ENCODE measurements at places on chromosomes 1 and 21. TPM values are rescaled to one million over a fixed set of nuclear protein-coding genes. Genes with fewer than 3 reads are reported as not detected.

The LCE1D gene
- total RNA-seq, result not detected

The SEC22B gene
- 32.7 TPM for total RNA-seq

The HTR6 gene
- under 0.01 TPM for total RNA-seq

The STUM gene
- not detected for total RNA-seq

The PCAT6 gene
- not detected for total RNA-seq

The FAM167B gene
- total RNA-seq, result 2.9 TPM

The SLC41A1 gene
- total RNA-seq, result 23.4 TPM

The RGS5 gene
- total RNA-seq, result 14.9 TPM

The REN gene
- total RNA-seq, result 0.33 TPM

The GBP7 gene
- not detected for total RNA-seq

The GSTM5 gene
- total RNA-seq, result under 0.01 TPM

The PLA2G2F gene
- not detected for total RNA-seq

The ELAVL4 gene
- total RNA-seq, result not detected

The EXO1 gene
- 11.9 TPM for total RNA-seq

The HIPK1 gene
- 36.3 TPM for total RNA-seq

The IFNLR1 gene
- total RNA-seq, result not detected

The TOE1 gene
- 21.9 TPM for total RNA-seq

The TBX15 gene
- total RNA-seq, result 0.33 TPM

The OPRD1 gene
- not detected for total RNA-seq

The TTC3 gene
- total RNA-seq, result 145 TPM

The TINAGL1 gene
- 655 TPM for total RNA-seq

The URB1 gene
- 26.1 TPM for total RNA-seq

The NBPF1 gene
- total RNA-seq, result 37.3 TPM

The CRNN gene
- not detected for total RNA-seq

The S100A2 gene
- 0.33 TPM for total RNA-seq

The PTPRF gene
- total RNA-seq, result 173 TPM
